ENCODE measurements at places on chromosomes 12 and 14.

- peak; percentile 29 for DNase-seq
Observed at GRCh38 chr14:104639885-104640548, 35.4 kb upstream of the TMEM179 start.

- DNase-seq: no peak
Observed at GRCh38 chr12:89618113-89618862, 90.3 kb downstream of the ATP2B1 start.

DNA sequence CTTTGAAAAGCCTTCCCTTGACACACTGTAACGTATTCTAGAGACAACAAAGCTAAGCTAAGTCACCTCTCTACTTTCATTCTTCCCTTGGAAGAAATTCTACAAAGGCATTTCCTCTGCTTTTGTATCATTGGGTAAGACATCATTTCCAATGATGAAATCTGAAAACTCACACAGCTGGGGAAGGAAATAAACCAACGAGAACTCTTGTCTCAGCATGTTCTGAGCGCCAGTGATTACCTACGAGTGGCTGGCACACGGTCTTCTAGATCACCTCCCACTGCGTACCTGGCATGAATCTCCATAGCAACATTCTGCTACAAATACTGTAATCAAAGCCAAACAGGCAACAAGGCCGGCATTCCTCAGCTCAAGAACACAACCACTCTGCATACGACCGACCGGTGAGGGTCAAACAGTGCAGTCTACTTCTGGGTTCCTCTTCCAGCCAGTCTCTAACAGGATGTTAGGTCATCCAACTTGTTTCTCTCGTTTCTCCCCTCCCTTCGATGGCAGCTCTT, 7.6 kb downstream of the VPS37B start:
- no peak for DNase-seq

- no peak for DNase-seq
Observed at GRCh38 chr12:51482929-51483697, 58.5 kb downstream of the SLC4A8 start.

- no peak for DNase-seq
Observed at GRCh38 chr14:97874394-97874793, 1077.2 kb downstream of the VRK1 start.

- DNase-seq: no peak
Observed at GRCh38 chr12:123854232-123854631, 92.1 kb downstream of the DNAH10 start.

DNA sequence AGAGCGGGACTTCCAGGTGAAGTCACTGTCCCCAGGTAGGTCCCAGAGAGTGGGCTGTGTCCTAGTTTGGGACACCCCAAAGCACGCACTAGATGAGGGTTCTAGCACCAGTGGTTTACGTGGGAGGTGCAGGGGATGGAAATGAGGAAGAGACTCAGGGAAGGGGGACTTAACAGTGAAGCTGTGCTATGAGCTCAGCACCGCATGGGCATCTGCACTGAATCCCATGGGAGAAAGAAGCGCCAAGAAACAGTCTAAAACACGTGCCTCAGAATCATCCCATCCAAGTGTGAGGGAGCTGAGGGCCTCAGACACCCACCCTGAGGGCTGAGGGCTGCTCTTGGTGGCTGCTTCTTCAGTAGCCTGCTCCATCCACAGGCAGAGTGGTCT, 71.5 kb upstream of the ZFP36L1 start:
- DNase-seq: no peak

- no peak for DNase-seq
Observed at GRCh38 chr12:76029982-76030340, 1.6 kb downstream of the PHLDA1 start.

DNA sequence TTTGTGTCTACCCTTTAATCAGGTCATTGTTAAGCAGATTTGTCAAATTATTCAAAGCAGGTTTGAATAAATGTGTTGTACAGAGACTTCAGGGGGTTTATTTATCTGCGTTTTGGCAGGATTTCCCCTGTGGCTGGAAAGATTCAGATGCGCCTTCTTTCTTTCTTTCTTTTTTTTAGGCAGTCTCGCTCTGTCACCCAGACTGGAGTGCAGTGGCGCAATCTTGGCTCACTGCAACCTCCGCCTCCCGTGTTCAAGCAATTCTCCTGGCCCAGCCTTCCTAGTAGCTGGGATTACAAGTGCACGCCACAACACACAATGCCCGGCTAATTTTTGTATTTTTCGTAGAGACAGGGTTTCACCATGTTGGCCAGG, 6.3 kb upstream of the NANOGNB start:
- DNase-seq: no peak

- no peak for DNase-seq
Observed at GRCh38 chr12:2288875-2289274, 236.1 kb downstream of the CACNA1C start.

- DNase-seq: no peak
Observed at GRCh38 chr12:28951935-28952334, 197.1 kb upstream of the FAR2 start.

GRCh38 chr14:21528381-21529348, 2.5 kb upstream of the SALL2 start:
- no peak for DNase-seq

GRCh38 chr14:96214793-96215192, 10.2 kb downstream of the BDKRB2 start:
- no peak for DNase-seq

- DNase-seq: no peak
Observed at GRCh38 chr12:56258820-56259183, 618 bp upstream of the ANKRD52 start.

Measured in NCI-H1930 (cell line).